ENCODE measurements at places on chromosomes 13 and 19.
A peak's percentile ranks its signal among the peaks of the same experiment; 100 is the strongest.

DNA sequence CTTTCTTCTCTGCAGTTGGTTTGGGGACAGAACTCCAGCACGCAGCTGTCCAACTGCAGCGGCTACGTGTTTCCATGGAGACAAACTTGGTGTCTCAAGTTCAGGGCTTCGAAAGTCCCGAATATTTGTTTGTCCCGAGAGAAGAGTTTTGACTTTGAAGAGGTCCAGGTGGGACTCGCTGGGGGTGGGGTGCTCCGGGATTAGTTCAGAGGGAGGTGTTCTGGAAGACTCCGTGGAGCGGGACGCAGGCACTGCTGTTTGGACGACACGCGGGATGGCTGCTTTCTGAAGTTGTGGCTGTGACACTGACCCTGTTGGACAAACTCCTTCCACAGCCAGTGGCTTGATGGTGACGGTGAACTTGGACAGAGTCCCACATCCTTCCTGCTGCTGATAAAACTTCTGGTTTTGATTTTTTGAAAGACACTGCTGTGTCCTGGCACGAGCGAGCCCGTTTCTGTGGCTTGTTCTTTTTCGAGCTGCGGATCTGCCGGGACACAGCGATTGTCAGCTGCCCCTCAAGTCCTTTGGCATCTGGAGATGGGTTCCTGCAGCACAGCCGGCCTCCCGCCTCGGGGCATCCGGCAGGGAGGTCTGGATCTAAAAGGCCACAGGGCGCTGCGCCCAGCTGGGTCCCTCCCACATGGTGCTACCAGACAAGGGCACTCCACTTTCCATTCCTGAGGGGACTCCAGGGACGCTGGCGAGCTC is 15.9 kb upstream of the RANBP3 start:
- DNase-seq, result no peak

DNA sequence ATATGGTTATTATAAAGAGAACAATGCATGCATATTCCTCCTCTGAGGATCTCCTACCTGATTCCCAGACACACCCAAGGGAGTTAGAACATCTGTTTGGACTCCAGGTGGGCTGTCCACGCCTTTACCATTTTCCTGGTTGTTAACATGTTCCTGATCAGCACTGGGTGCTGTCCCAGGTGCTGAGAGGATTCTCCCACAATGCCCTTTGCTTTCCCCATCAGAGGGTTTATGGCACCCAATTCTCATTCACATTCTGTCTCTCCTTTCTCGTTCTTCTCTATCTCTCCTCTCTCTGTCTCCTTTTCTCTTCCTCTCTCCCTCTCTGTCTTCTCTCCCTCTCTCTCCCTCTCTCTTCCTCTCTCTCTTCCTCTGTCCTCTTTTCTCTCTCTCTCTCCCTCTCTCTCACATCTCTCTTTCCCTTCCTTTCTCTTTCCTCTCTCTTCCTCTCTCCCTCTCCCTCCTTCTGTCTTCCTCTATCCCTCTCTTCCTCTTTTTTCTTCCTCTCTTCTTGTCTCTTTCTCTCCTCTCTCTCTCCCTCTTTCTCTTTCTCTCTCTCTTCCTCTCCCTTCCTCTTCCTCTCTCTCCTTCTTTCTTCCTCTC is 3.3 kb upstream of the RDH13 start:
- no peak for DNase-seq

DNA sequence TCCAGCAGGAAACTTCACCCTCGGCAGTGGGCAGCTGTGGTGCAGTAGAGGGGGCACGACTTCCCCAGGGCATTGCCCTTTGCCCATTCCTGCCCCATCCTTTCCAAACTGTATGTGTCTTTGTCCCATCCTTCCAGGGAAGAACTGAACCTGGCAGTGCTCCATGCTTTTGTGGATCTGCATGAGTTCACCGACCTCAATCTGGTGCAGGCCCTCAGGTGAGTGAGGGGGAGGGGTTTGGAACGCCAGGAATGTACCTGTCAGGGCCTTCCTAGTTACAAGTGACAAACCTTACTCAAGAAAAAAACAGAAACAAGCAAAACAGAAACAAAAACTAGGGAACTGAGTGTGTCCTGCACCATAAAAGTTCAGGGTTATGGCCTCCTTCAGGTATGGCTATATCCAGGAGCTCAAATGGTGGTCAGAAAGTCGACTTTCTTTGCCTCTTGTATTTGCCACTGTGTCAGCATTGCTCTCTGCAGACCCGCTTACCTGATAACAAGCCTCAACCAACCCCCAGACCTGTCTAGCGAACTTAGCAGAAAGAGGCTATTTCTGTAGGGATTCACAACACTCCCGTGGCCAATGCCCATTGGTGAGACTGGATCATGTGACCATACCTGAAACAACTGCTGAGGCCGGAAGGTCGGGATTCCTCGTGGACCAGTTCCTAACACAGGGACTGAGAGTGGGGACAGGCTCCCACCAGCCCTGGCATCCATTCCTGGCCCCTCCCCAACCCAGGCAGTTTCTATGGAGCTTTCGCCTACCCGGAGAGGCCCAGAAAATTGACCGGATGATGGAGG is 4.2 kb downstream of the CYTH2 start:
- DNase-seq, result no peak

GRCh38 chr13:96824140-96824539 is 170.1 kb downstream of the OXGR1 start:
- DNase-seq, result no peak

DNA sequence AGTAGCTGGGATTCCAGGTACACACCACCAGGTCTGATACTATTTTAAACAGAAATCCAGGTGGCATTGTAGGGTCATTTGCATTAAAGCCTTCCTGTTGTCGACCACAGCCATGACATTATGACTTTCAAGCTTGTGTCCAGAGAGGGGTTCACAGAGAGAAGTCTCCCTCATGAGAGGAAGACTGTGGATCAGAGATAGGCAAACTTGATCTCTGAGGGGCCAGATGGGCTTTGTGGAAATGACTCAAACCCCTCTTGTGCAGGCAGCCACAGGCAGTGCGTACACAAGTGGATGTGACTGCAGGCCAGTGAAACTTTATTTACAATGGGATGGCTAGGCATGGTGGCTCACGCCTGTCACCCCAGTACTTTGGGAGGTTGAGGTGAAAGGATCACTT is 27.8 kb upstream of the F2RL3 start:
- no peak for DNase-seq

- peak; percentile 85 for DNase-seq
Observed at GRCh38 chr19:4911786-4912672, 2.7 kb downstream of the UHRF1 start.

- no peak for DNase-seq
Observed at GRCh38 chr19:18562086-18562485, 4.4 kb downstream of the KXD1 start.

GRCh38 chr13:106036870-106037269 is 498.6 kb downstream of the EFNB2 start:
- no peak for DNase-seq

DNA sequence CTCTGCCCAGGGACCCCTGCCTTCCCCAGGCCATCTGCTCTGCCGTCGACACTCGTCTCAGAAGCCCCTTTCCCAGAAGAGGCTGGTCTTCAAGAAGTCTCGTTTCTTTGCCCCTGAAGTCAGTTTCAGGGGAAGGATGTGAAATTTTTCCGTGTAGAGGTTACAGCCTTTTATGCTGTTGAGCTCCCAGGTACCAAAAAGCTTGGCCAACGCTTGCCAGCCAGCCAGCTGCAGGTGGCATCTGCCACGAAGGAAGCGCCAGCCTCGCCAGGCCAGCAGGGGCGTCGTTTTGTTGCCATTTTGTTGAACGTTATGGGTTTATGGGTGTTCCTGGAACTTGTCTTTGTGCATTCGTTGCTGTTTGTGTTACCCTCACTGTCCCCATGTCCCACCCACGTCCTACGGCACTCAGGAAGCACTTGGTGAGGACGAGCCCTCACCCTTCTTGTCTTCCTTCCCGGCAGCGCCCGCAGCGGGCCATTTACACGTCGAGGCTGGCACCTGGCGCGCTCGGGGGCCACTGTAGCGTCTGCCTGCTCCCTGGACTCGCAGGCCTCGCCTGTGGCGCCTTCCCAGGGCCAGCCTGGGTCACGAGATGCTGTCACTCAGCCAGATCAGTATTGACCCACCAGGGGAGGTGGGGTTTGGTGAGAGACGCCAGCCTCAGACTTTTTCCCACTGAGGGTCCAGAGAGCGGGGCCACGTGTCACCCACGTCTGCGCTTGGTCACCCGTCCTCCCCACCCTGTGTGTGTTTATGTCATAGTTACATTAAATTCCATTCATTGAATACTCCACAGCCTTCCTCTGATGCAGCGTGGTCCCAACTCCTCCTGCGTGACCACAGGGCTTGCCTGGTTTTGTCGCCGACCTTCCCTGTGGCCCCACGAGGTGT is 37.1 kb downstream of the AP1M1 start:
- DNase-seq, result no peak

DNA sequence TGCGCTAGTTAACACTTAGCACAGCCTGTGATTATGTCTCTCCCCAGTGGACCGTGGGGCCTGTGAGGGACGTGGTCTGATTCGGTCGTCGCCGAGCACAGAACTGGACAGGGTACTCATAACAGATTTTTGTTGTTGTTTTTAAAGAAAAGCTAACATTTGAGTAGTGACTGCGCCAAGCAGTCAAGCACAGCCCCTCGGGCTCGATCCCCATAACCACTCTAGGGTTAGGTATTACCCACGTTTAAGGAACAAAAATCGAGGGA is 805 bp upstream of the PTOV1 start:
- DNase-seq, result no peak

DNA sequence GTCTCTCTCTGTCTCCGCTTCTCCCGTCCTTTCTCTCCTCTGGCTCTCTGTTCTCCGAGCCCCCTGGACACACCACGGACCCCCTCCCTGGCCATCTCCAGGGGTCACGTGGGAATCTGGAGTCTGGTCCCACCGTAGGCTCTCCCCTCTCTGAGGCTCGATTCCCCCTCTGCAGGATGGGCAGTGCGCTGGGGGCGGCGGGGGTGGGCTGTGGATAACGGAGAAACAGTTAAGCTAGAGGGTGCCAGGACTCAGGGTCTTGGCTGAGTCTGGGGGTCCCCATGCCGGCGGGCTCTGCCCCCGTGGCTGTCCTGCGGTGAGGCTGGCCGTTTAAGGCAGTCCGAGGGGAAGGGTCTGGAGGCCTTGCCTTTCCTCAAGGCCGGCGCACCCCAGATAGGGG is 462 bp upstream of the MEIS3 start:
- DNase-seq, result no peak

DNA sequence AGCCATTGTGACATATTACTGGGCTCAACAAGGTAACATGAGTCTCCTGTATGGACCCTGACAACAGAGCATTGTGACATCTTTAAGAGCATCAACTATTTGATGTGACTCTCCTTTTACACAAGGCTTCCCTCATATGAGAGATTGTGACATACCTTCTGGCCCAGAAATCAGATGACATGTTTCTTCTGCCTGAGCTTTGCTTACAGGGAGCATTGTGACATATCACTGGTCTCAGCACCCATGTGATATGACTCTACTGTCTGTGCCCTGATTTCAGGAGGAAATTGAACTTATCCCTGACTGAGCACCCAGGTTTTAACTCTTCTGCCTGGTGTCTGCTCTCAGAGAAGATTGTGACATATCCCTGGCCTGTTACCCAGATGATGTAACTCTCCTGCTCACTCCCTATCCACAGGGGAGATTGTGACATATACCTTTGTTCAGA is 15.9 kb upstream of the ZNF681 start:
- DNase-seq, result no peak

GRCh38 chr13:93805736-93806135 is 579.1 kb downstream of the GPC6 start:
- DNase-seq, result no peak

DNA sequence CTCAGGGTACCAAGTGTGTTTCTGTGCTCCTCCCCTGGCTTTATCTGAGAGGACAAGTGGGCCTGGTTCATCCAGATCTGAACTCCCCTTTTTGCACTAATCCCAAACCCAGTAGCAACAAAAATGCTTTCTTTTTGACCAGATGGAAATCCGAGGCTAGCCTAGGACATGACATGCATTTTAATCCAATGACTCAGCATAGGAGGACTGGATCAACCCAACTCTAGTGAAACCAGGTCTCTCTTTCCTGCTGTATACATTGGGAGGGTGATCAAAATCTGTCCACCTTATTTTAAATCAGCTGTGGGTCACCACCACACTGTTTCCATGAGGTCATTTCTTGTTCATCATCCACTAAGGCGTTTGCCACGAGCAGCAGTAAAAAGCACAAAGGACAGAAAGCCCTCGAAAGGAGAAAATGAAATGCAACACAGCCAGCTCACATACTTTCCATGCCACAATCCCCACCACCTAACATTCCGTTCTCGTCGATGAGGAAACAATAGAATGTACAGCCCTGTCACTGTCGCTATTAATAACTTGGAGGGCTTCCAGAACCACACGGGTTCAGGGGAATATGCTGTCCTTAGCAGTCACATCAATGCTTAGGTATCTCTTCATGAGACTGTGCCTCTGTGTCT is 543.0 kb downstream of the IRS2 start:
- DNase-seq, result no peak

DNA sequence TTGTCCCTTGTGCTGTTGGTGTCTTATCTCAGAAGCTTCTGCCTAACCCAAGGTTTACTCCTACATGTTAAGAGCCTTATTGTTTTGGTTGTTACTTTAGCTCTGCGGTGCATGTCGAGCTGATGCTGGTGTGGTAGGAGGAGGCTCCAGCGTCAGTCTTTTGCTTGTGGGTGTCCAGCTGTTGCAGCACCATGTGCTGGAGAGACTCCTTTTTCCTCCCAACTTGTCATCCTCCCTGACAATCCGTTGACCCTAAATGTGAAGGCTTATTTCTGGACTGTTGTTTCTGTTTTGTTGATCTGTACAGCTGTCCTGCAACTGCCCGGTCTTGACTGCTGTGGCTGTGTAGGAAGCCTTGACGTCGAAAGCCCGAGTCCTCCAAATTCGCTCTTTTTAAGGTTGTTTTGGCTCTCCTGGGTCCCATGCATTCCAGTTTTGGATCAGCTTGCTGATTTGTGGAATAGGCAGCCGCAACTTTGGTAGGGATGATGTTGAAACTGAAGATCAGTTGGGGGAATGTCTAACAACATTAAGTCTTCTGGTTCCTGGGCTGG is 15.3 kb downstream of the NAXD start:
- DNase-seq, result no peak

DNA sequence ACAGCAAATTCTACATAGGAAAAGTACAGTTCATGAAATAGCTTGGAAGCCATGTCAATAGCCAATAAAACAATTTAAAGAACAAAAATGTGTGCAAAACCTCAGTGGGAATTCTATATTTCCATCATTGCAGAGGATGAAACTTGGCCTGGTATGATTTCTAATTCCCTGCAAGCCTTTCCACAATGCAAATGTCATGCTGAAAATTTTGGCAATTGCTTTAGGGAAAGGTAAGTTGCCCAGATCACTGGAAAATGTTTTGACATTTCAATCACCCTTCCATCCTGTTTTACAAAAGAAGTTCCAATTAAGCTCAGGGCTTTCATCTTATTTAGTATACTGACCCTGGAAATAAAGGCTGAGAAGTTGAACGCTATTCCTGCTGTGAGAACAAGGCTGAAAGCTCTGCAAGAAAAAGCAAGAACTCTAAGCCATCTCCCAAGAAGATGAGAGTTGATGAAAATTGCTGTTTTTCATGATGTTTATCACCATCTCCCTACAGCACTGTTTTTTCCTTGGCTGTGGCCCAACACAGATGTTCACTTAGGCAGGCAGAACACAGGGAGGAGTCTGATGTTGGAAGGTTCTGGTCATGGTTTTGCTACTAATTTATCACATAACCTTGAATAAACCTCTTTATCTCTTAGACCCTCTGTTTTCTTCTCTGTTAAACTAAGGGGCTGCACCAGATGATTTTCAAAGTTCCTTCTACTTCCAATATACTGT is 263.7 kb downstream of the KCTD12 start:
- DNase-seq, result no peak

Data from activated CD4-positive, alpha-beta T cell treated with anti-CD3 and anti-CD28 coated beads, Interleukin-10, Interleukin-2, amounts not matched to agents 100 ng/mL and 50 ng/mL, durations not matched to agents 16 hours and 8 hours (primary cell).